ENCODE measurements at places on chromosomes 6 and 20.

GRCh38 chr6:43702534-43703440 is 15.2 kb upstream of the MRPS18A start:
- peak; percentile 60 for DNase-seq

DNA sequence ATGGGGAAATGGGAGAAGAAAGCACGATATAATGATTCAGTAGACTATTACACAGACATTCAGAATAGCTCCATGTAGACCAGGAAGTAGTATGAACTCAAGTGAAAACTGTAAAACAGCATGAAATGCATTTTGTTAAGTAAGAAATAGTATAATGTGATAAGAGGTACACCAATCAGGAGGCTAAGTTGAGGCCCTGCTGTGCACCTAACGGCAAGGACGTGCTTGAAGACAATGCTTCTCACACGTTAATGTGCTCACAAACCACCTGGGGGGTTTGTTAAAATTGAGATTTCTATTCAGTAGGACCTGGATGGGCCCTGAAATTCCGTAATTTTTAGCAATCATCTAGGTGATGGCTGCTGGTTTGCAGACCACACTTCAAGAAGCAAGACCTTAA is 178.9 kb upstream of the SULF2 start:
- no peak for DNase-seq

DNA sequence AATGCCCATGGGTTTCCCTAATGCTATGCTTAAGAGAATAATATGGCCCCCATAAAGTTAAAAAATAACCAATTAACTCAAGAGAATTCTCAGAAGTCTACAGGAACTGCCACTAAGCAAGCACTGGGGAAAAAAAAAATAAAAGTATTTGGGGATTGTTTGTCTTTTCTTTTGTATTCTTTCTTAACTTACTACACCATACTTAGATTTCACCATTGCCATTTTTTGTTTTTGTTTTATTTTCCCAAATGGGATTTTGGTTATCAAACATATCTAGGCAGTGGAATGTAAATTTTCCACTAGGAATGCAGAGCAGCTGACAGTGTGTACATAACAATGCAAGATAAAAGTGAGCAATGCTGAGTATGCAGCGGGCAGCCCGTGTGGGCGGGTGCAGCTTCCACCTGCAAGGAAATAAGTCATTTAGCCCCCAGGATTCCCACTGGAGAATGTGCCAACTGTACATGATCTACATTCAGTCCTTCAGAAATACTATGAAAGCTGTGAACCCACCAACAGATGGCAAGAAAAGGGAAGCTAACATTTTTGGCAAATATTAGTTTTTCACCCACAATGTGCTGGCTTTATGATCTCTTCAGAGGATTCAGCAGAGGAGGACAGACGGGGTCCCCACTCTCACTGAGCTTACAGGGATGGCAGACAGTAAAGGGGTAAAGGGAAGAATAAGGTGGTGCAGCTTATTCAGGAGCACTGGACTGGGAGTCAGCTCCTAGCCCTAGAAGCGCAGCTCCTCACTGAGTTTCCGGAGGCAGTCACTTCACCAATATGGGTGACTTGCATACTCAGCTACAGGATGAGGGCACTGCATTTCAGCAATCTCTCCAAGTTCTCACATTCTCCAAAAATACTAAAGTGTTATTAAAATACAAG is 44.4 kb downstream of the DCDC2 start:
- no peak for DNase-seq

DNA sequence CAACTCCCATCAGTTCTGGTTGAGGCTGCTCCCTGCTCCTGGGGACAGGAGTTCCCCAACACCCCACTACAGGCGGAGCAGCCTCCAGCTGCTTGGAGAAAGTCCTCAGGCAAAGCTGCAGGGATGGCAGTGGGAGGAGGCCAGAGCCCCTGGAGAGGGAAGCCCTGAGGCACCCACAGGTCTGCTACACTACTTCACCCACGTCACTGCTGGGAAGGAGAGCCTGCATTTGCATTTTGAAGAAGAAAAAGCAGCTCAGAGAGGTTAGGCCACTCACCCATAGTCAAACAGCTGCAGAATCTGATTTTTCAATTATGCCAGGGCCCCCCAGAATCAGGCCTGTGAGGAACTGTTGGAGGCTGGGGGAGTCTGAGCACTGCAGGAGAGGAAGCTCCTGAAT is 17.2 kb downstream of the BFSP1 start:
- no peak for DNase-seq

- DNase-seq, result no peak
These were observed 64.5 kb upstream of the RIN2 start for GRCh38 chr20:19693508-19693907.

DNA sequence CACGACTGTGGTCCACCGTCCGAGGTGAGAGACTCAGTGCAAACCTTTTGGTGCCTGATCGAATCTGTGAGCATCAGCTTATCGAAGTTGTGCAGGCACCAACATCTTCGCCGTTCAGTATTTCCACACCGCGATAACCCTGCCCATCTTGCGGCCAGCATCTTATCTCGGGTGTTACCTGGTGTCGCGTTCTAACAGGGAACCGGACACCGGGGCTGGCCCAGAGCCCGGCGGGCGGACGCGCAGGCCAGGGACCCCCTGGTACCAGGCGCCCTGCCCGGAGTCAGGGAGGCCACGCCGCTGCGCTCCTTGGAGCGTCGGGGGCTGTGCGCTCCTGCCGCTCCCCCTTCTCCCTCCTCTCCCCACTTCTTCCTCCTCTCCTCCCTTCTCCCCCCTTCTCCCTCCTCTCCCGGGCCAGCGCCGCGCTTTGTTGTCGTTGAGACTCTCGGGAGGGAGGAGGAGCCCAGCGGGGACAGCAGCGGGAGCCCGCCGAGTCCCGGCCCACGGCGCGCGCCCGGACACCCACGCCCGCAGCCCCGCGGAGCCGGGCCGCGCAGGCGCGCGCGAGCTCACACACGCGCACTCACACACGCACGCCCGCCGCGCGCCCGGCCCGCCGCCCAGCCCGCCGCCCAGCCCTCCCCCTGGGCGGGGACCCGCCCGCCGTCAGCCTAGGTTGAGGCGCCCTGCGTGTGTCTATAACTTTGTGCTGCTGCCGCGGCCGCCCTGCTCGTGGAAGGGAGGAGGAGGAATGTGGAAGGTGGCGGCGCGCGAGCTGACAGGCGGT is 1.4 kb upstream of the FOXO3 start:
- peak; percentile 76 for DNase-seq
